Inflammatory macrophage treated with lipopolysaccharide for 4 hours (primary cell): ENCODE measurements at places on chromosomes 2 and 18.

- no peak for DNase-seq
Measured at GRCh38 chr2:162462911-162463310, 119.0 kb downstream of the GCA start.

- peak; percentile 53 for DNase-seq
Measured at GRCh38 chr2:151237422-151238025, 24.1 kb downstream of the RBM43 start.

DNA sequence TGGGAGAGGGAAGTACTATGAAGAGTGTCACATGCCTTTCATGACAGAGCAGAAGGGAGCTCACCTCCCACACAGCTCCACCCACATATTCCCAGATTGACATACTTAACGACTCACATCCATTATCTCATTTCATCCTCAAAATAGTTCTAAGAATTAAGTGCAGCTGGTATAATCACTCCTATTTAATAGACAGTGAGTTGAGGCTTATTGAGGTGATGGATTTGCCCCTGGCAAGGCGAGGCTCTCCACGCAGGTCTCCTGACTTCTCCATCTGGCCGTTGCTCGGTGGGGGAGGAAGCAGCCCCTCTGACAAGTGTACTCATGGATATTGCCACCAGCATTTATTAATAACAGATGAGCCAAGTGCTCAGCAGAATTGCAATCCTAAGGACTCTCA, 81.4 kb downstream of the TGOLN2 start:
- DNase-seq, result peak; percentile 75

DNA sequence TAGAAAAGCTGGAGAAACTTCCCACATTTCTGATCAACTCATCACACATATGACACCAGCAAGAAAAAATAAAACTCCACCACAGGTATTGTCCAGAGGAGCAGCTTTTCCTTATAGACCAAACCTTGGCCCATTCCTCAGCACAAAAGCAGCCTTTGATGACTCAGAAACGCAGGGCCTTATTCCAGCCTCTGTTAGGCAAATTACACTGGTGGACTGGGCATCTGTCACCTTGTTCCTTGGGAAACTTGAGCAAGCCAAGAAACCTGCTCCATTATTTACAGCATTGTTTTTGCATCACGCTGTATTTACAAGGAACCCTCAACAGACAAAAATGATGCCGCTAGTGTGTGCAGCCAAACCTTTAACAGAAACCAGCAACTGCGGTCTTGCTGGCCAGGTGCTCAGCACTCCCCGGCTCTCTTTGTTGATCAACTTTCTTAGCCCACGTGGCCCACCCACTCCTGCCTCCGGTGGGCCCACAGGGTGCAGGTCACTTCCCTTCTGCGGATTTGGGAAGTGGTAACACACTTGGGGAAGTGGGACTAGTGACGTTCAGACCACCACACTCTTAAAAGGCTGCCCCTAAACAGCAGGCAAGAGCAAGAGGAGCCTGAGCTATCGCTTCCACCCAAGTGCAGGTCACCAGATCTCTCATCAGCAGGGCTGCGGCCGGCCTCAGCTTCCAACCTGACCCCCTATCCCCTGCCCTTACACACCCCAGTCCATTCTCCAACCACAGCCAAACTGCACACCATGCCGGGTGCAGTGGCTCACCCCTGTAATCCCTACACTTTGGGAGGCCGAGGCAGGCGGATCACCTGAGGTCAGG, 1.5 kb downstream of the AP1S3 start:
- DNase-seq, result peak; percentile 71

GRCh38 chr2:20416723-20417122, 30.2 kb upstream of the RHOB start:
- no peak for DNase-seq

- DNase-seq, result no peak
Measured at GRCh38 chr2:201973305-201973928, 60.2 kb upstream of the FZD7 start.

DNA sequence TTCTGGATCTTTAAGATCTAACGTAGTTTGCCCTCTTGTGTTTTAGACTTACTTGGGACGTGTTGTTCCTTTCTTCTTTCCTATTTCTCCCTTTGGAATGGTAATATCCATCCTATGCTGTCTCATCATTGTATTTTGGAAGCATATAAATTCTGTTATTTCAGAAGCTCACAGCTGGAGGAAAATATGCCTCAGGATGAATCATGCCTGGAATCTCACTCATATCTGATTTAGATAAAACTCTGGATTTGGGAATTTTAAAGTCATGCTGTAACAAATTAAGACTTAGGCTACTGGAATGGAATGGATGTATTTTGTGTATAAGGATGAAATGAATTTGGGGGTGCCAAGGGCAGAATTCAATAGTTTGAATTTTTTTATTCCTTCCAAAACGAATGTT, 245.2 kb upstream of the GULP1 start:
- no peak for DNase-seq

DNA sequence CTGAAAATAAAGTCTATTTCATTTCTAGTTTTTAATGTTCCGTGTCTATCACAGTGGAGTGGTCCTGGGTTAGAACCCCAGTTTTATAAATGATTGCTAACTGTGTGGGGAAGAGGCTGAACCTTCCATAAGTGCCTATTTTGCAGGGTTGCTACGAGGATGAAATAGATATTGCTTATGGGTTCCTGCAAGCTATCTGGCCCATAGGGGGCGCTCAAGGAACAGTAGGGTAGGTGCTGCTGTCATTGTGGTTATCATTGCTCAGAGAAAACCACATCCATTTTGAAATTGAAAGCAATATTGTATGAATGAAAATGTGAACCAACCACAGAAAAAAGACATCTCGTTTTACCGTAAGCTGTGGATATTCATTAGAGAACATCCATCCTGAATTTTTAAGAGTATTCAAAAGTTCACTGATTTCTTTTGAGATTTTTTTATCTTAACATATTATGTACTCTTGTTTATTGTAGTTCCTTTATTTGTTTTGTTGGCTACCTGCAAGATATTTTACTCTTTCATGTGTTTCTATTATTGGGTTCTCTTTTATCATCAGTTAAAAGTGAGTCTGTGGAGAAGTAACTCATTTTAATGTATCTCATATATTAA, 261.6 kb downstream of the NAPG start:
- peak; percentile 95 for DNase-seq

DNA sequence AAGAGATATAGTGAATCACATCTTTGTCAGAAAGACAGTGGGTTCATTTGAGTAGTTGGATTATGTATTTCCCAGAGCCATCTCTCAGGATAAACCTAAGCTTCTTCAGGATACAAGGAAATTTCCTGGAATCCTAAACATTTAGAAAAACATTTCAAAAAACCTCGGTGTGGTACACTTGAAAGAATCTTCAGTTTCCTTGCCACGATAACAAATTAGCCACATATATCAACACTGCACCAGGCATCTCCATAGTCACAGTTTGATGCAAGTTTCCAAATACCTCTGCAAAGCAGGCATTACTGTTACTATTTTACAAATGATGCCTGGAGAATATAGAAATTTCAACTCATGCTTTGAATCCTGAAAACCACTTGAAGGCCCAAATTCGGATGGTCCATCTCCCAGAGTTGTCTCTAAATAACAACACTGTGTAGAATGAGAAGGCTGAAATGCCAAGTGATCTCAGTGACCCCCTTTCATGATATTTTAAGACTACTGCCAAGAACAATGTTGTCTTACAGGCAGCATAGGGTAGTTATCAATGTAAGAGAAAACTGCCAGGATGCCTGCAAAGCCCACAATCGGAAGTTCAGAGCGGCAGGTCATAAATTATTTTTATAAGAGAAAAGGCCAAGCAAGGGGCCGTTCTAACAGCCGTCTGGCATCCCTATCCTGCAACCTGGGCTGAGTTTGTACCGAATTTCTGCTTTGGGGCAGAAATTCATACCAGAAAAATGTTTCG, 307.9 kb downstream of the TXNL1 start:
- DNase-seq, result no peak

DNA sequence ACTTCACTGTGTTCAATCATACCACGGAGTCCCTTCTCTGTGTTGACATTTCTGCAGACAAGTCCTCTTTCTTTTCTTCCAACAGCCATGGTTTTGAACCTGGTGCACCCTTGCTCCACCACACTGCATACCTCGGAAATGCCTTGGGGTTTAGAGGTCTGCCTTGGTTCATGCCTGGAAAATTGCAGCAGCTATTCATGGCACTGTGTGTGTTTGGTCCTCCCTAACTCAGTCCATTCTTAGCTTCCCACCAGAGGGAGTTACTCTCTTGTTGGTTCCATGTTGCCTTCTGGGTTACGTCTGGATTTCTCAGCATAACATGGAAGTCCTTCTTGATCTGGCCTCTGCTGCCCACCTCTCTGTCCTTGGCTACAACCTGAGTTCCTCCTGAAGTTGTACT, 206.0 kb downstream of the FHOD3 start:
- DNase-seq, result no peak

DNA sequence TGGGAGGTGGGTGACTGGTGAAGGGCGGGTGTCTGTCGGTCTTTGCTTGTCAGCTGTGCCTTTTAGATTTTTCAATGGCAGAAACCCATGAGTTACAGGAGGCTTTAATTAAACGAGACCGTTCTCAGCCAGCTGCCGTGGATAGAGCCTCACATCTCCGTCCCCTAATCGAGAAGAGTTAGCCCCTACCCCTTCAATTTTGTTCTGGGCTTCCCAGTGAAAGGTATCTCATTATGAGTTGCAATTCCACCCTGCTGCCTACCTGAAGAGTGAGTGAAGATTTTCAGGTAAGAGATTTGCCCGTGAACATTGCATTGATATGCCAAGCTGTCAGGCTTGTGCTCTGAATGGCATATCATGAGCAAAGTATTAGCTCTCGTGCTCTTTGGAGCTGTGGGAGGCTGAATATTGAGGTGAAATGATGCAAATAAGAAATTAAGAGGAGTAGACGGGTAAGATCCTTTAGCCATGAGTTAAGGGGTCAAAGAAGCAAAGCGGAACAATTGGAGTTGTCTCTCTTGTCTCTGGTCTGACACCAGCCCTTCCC, 118.7 kb upstream of the MSTN start:
- no peak for DNase-seq

DNA sequence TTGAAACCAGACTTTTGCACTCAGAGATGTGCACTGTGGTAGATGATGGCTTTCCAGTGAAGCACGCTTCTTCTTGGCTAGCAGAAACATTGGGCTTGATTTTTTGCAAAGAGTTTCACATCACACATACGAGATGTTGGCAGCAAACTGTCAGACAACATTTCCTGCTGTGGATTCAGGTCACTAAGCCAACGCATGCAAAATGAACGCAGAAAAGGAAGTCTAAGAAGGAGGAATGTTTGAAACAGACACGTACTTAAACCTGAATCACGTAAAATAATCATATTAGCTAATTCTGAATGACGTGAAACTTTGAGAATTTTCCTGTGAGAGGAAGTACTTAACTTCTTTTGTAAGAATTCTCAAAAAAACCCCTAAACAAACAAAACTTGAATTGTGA, 88.1 kb downstream of the EPB41L3 start:
- DNase-seq, result peak; percentile 91

- no peak for DNase-seq
Measured at GRCh38 chr2:123648016-123648415, 377.1 kb upstream of the CNTNAP5 start.

GRCh38 chr18:48453330-48454066, 44.3 kb upstream of the ZBTB7C start:
- no peak for DNase-seq

DNA sequence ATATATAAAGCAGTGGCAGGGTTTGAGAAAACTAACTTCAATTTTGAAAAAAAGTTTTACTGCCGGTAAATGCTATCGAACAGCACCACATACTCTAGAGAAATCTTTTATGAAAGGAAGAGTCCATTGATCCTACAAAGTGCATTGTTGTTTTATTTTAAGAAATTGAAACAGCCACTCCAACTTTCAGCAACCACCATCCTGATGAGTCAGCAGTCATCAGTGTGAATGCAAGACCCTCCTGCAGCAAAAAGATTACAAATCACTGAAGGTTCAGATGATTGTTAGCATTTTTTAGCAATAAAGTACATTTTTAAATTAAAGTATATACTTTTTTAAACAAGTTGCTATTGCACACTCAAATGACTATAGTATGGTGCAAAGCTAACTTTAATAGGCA, 1017.7 kb upstream of the CRIM1 start:
- no peak for DNase-seq

DNA sequence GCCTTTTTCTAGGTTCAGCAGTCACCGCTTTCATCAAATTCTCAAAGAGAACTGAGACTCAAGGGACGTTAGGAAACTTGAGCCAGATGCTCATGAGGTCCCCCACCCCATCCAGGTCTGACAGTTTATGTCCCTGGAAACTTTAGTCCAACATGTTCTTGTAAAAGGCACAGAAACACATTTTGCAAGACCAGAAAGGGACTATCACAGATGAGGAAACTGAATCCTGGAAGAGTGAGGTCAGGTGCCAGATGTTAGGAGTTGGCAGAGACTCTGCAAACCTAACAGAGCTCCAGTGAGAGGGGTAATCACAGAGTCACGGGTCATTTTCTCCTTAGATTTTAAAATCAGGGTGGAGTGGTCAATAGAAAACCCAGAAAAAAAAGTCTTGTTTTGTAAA, 76.6 kb downstream of the RDH14 start:
- DNase-seq, result no peak

GRCh38 chr2:215622837-215623236, 187.0 kb upstream of the FN1 start:
- no peak for DNase-seq

DNA sequence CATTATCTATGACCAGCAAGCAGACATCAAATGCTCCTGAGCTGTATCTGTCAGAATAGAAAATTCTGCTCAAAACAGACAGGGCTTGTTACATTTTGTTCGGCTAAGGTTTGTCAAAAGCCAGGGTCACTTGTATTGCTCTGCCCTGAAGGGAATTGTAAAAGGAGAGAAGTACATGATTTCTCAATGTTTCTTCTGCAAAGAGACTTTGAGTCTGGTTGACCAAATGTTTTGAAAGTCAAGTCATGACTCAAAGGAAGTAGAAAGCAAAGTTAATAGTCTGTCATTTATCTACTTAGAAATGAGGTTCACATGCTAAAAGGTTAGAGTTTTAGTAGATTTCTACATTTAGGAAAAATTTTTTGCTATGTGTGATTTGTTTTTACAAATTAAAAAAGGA, 1624.1 kb upstream of the ZEB2 start:
- no peak for DNase-seq

- DNase-seq, result no peak
Measured at GRCh38 chr18:23712445-23712844, 23.2 kb downstream of the LAMA3 start.

DNA sequence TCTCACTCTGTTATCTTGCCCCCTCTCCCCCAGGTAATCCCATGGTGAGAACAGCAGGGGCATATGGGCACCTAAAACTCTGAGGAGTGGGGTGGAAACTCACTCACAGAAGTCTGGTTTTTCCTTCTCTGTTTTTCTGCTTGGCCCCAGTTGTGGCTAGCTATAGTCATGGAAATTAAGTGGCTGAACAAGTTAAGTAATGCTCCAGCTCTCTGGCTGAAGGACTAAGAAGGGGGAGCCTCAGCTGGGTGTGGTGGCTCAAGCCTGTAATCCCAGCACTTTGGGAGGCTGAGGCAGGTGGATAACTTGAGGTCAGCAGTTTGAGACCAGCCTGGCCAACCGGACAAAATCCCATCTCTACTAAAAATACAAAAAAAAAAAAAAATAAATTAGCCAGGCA, 261.0 kb downstream of the TPGS2 start:
- no peak for DNase-seq
